Fibroblast of skin of right quadriceps (primary cell): ENCODE measurements at places on chromosomes 2 and 18.

- no peak for DNase-seq
These were observed 122.9 kb upstream of the STPG4 start for GRCh38 chr2:47277987-47278386.

DNA sequence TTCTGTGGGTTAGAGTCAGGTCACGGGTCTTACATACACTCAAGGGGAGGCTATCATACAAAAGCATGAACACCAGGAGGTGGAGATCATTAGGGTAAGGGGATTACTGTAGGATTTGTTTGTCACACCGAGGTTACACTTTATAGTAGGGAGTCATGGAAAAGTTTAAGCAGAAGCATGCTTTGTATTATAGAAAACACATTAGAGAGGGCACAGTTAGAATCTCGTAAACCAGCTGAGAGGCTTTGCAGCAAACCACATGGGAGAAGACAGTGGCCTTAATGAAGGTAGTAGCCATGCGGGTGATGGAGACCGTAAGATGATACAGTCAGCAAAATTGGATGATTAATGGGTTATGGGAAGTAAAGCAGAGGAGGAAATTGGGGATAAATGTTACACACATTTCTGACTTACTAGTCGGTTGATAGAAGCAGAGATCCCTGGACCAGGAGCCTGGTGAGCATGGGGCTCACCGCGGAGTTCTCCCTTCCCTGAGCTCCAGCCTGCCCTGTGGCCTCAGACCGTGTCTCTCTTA, 75.6 kb downstream of the MAPRE2 start:
- no peak for DNase-seq

DNA sequence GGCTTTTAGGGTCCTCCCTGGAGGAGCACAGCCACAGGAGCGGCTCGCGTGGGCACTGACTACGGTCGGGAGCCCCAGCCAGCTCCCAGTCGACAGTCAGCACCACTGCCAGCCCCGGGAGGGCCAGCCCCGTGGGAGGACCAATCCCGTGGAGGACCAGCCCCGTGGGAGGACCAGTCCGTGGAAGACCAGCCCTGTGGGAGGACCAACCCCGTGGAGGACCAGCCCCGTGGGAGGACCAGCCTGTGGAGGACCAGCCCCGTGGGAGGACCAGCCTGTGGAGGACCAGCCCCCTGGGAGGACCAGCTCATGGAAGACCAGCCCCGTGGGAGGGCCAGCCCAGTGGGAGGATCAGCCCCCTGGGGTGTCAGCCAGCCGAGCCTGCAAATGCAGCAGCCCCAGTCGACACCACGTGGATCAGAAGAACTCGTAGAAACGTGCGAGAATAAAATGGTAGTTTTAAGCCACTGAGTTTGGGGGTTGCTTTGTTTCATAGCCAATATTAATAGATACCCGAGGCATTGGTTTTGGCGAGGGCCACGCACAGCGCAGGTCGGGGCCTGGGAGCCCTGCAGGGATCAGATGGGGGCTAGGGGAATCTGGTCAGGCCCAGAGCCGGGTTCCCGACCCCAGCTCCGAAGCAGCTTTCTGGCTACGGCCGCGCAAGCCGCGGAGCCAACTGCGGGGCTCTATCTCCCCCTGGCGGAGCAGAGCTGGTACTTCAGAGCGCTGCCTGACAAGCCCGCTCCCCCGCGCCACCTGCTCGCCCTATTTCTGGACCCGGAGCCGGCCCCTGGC, 73.0 kb downstream of the TEX51 start:
- peak; percentile 38 for DNase-seq

- DNase-seq, result no peak
These were observed 84.3 kb downstream of the KANSL1L start for GRCh38 chr2:210086930-210087329.

DNA sequence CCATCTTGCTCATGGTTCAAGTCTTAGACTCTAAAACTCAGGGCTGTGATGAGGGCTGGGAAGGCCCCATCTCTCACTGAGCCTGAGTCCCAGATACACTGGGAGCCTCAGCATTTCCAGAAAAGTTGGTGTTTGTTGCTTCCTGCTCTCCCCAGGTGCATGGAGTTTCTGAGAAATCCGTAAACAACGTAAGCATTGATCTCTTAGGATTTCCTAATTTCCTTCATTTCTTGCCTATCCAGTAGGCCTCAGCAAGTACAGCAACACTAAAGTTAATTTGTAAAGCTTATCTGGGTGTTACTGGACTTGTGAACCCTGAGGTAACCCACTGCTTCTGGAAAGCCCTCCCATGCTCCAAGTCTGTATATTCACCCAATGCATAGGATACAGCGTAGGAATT, 199.4 kb upstream of the SIX3 start:
- DNase-seq, result no peak

DNA sequence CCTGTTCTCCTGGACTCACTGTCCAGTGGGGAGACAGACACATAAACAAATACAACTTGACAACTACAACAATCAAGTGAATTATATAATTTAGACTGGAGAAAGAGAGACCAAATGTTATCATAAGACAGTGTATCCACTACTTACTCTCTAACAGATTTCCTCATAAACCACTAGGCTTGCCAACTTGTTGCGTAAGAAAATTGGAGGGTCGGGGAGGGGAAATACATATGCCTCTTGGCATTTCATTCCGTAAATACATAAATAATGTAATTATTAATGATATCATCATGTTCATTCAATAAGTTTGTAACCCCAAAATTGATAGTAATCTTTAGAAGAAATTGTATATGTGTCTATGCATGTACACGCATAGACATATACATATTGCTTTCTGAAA, 14.9 kb downstream of the RAB6D start:
- no peak for DNase-seq
